ENCODE measurements at places on chromosomes 13 and 19.

DNA sequence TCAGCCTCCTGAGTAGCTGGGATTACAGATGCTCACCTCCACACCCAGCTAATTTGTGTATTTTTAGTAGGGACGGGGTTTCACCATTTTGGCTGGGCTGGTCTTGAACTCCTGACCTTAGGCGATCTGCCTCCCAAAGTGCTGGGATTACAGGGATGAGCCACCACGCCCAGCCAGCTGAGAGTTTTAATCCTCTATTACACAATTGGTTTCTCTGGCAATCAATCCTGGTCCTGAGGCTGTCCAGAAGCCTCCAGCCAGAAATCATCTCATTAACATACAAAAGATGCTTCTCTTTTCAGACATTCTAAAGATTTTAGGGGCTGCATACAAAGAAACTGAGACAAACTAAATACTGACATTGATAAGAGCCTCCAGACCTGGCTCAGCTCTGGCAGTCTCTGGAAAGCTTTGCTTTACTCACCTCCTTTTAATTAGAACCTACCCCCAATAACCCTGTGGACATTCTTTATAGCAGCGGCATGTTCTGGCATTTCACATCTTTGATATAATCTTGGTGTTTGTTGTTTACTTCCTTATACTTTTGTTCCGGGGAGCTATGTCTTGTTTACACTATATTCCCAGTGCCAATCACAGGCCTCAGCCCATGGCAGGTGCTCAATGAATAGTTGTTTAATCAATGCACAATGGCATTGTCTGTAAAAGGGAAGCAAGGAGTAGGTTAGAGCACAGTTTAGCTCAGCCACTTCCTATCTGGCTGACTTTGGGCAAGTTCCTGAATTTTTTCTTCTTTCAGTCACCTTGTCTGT lies 4.1 kb upstream of the ZNF724 start:
- DNase-seq = peak; percentile 36

DNA sequence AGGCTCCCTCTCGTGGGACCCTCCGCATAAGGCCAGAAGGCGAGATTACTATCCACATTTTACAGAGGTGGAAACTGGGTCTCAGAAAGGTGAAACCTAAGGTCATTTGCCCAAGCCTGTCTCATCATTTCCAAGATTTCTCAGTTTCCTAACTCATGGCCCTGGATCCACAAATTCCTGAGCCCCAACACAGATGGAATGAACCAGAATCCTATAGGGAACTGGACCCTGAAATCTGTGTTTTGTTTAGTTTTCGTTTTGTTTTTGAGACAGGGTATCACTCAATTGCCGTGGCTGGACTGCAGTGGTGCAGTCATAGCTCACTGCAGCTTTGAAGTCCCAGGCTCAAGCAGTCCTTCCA lies 563 bp upstream of the GNG7 start:
- DNase-seq = no peak

GRCh38 chr13:91594061-91594460 lies 195.6 kb downstream of the GPC5 start:
- no peak for DNase-seq

DNA sequence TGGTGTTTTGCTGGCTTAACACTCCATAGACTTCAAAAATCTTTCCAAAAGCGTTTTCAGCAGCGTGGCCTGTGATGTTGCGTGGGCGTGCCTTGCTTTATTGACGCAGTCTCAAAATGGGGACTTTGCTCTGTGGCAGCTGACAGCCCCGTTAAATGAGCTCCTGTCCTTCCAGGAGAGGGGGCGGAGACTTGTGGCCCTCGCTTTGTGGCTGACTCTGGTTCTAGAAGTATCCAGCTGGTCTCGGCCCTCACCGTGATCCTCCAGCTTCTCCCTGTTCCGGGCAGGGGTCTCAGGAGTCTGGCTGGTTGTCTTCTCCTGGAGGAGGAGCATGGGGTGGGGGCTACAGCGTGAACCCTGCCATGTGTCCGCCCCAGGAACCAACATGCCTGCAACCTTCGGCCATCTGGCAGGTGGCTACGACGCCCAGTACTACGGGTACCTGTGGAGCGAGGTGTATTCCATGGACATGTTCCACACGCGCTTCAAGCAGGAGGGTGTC lies 8.4 kb upstream of the ZNF554 start:
- no peak for DNase-seq

DNA sequence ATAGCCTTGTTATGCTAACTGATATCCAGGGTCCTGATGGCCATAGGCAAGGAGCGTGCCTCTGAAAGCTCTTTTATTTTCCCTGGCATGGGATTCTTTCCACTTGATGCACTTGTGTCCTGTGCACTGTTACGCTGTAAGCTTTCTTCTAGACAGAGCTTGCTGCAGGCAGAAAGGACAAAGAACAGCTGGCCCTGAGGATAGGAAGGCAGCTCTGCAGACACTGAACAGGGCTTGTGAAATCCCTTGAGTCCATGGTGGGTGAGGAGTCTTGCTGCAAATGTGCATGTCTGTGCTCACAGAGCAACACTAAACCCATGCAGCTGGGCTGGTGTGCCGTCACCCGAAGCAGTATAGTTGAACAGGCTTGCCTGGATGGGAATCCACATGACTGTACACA lies 126.6 kb downstream of the AKAP11 start:
- no peak for DNase-seq

- DNase-seq = no peak
These were observed 1.2 kb downstream of the LONP1 start for GRCh38 chr19:5718579-5719273.

DNA sequence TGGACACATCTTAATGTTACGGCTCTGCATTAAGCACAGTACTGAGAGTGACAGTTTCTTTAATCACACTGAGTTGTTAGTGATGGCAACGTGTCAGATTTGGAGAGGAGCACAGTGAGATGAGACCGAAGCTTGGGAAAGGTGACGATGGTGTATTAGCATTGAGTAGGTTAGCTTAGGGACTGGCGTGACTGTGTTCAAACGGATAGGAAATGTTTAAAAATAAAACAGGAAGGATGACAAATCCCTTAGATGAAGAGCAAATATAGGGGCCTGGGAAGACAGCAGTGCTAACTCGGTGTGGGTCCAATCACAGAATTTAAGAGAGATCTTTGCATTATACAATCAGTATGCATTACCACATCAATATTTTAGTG lies 384.3 kb downstream of the HS6ST3 start:
- no peak for DNase-seq

Data from NCI-H774 (cell line).